MV-4-11 (cell line): ENCODE measurements at places on chromosomes 13 and 19.

DNA sequence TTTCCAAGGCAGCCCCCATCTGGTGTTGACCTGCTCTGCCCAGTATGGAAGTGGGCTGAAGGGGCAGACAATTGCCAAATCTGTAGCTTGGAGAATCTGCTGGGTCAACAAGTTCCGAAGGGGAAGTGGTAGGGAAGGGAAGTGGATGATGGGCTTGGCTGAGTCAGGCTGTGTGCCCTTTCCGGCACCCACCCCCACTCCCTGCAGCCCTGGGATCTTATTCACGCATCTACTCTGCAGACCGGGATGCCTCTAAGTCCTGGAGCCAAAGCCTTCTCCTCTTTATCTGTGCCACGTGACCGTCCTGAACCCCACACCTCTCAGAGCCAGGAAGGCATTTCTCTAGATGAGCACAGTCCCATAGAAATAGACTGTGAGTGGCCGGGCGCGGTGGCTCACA lies 7.5 kb upstream of the C5AR2 start:
- peak; percentile 84 for DNase-seq

DNA sequence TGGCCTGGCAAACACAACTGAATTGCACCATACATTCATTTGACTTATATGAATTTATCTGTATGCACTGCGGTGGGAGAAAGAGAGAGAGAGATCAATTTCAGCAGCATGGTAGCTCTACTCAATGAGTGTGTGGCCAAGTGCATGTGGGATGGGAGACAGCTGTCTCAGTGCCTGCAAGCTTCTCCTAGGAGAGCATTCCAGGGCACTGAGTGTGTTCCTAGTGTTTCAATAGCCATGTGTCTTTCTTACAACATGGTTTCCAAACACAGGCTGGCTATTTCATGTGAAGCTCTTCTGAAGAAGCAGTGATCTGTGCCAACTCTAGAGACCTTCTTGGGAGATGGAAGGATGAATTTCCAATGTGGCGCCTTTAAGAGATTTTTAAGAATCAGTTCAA lies 43.5 kb downstream of the NEK5 start:
- no peak for DNase-seq

GRCh38 chr19:741506-742131 lies 9.3 kb upstream of the MISP start:
- peak; percentile 51 for DNase-seq

- DNase-seq: no peak
These were observed 441 bp downstream of the GJB2 start for GRCh38 chr13:20192158-20192835.

- DNase-seq: no peak
These were observed 752 bp upstream of the HAS1 start for GRCh38 chr19:51724543-51724942.
